ENCODE measurements at places on chromosomes 5 and 9.

DNA sequence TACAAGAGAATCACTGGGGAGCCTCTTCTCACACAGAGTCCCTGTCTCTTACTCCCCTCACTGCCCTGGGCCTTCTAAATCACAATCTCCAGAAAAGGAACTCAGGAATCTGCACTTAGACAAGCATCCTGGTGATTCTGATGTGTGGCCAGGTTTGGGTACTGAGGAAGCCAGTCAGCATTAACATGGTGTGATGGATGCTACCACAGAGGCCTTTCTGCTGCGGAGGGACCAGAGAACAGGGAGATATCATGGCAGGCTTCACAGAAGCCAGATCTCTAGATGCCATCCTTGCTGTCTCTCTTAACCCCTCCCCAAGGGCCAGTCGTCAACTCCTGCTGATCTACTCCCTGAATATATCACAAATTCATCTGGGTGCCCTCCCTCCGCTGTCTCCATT, 1.6 kb downstream of the ANKS6 start:
- DNase-seq = no peak

- DNase-seq = no peak
These were observed 43.7 kb upstream of the ELOVL7 start for GRCh38 chr5:60887746-60888145.

- DNase-seq = no peak
These were observed 341.3 kb downstream of the DRD1 start for GRCh38 chr5:175102717-175103116.

GRCh38 chr9:114016629-114017423, 61.3 kb downstream of the AMBP start:
- DNase-seq = no peak

DNA sequence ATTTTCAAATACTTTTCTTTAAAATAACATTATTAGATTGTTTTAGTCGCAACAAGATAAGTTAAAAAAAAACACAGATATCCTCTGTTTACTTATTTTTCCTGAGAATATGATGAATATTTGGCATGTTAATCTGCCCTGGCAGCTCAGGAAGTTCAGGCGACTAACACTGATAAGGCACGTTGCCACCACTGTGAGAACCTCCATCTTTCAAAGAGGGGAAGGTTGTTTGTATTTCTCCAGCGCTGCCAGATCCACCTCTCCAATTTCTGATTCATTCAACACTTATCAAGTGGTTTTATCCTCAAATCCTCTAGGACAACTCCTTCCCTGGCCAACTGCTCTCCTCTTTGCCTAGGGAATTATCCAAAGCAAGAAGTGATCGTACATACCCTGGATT, 21.8 kb downstream of the CTNNAL1 start:
- no peak for DNase-seq

GRCh38 chr5:179680014-179680779, 637 bp downstream of the CBY3 start:
- DNase-seq = no peak

- no peak for DNase-seq
These were observed 291.3 kb upstream of the CD180 start for GRCh38 chr5:67487862-67488261.

- no peak for DNase-seq
These were observed 41.7 kb upstream of the IL17B start for GRCh38 chr5:149420545-149421371.

DNA sequence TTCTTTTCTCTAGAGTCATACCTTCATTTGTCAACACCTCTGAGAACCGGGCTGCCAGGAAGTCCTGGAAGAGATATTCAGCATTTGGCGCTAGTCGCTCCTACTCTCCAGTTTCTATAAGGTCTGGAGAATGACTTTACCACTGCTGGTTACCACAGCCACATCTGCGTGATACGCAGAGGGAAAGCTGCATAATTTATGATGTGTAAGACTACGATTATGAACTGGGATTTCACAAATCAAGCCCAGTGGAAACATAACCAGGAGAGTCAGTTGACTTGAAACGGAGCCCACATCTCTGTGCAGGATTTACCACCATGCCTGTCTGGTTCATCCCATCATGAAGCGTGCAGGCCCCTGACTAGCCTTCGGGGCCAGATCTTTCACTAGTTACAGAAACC, 72.6 kb downstream of the FGF1 start:
- DNase-seq = no peak

DNA sequence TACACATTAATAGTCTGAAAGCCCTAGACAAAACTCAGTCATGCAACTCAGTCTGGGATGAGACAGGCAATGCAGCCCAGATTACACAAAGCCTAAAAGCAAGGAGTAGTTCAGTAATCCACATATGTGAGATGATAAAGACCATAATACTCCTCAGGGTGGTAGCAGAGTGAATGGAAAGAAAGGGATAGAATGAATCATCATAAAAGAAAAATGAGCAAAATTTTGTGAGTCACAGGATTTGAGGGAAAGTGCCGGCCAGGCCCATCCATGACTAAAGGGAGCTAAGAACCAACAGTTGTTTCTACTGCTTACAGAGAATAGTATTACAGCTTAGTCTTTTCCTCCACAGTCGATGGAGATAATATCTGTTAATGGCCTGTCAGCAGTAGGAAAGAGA, 90.0 kb upstream of the POU5F2 start:
- DNase-seq = no peak

DNA sequence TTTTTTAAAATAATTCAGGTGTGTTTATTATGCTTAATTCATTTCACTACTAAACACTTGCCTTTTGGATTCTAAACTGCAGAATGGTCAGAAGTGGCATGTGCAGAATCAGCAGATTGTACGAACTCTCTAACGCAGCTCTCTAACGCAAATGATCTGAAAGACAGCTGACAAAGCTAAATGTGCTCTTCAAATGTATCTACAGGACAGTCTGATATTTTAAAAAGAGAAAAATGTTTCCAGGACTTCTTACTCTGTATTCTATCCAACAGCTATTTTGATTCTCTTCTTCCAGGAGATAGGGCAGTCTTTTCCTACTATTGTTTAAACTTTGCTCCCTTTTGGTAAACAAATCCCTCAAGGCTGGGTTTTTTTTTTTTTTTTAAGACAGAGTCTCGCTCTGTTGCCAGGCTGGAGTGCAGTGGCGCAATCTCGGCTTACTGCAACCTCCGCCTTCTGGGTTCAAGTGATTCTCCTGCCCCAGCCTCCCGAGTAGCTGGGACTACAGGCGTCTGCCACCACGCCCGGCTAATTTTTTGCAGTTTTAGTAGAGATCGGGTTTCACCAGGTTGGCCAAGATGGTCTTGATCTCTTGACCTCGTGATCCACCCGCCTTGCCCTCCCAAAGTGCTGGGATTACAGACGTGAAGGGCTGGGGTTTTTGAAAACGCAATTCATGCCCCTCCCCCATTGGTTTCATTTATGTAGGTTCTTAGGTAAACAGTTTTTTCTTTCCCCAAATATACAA, 1.2 kb downstream of the NMRK1 start:
- DNase-seq = no peak

- no peak for DNase-seq
These were observed 43.2 kb downstream of the KCNMB1 start for GRCh38 chr5:170345971-170346370.

- DNase-seq = no peak
These were observed 72.3 kb downstream of the NIPSNAP3B start for GRCh38 chr9:104836235-104836634.

GRCh38 chr5:59637884-59638580, 255.5 kb downstream of the PDE4D start:
- DNase-seq = no peak

GRCh38 chr9:34176089-34176488, 2.8 kb upstream of the UBAP1 start:
- DNase-seq = no peak

- no peak for DNase-seq
These were observed 230.2 kb downstream of the TMEM232 start for GRCh38 chr5:110496276-110496675.

DNA sequence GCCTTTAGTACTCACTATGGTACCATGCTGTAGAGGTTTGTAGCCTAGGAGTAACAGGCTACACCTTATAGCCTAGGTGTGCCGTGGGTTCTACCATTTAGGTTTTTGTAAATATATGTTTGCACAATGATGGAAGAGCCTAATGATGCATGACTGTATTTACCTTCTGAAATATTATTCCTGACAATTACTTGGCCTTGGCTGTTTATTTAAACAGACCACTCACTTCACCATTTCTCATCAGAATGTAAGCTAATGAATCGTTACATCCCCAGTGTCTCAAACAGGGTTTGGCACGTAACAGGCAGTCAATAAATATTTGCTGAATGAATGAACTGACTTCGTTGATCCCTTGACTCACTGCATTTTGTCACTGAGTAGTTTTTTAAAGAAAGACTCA, 93.1 kb downstream of the MED27 start:
- no peak for DNase-seq

- DNase-seq = no peak
These were observed 60.5 kb upstream of the IL6ST start for GRCh38 chr5:56055287-56055686.

GRCh38 chr9:15142878-15143534, 164.0 kb downstream of the TTC39B start:
- peak; percentile 57 for DNase-seq

GRCh38 chr5:8813180-8813579, 732.7 kb downstream of the SEMA5A start:
- no peak for DNase-seq

- DNase-seq = no peak
These were observed 65.6 kb downstream of the ANXA2R start for GRCh38 chr5:42974536-42974935.

DNA sequence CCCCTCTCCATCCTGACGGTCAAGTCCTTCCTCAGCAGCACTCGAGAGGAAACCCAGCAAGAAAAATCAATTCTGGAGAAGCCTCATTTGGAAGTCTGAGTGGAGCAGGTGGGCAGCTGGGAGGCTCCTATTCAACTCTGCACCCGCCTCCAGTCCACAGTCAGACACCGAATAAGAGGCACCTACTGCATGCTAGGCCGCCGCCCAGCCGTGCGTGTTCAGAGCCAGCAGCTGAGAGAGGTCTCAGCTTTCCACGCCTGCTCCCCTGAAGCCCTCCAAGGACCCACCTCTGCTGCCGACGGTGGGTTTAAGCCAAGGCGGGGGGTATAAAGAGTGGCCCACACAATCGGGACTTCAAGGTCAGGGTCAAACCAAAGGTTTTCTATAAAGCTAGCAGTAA, 41.9 kb downstream of the VAV2 start:
- DNase-seq = no peak

DNA sequence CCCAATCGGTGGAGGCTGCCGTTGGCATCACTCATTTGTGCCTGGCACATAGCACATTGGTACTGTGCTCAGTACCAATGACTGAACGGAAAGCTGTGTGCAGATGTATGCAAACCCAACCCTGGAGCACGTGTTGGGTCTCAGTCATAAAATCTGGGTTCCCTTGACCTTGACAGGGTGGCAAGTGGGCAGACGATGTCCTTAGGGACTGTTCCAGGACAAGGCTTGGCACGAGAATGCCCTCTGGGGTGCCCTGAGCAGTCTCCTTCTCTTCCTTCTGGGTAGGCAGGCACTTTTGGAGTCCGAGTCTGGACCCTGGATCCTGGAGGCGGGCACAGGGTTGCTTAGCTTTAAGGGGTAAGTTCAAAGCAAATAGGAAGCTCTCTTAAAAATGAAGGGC, 75.8 kb downstream of the MACROH2A1 start:
- no peak for DNase-seq

- peak; percentile 96 for DNase-seq
These were observed 43.7 kb upstream of the TMEM252 start for GRCh38 chr9:68584189-68585033.

GRCh38 chr9:124011460-124012301, at the start of gene LHX2:
TSS of gene LHX2 (plus strand) at chr9:124011768. CDS start at chr9:124012349, 581 bp downstream.
- DNase-seq = no peak

DNA sequence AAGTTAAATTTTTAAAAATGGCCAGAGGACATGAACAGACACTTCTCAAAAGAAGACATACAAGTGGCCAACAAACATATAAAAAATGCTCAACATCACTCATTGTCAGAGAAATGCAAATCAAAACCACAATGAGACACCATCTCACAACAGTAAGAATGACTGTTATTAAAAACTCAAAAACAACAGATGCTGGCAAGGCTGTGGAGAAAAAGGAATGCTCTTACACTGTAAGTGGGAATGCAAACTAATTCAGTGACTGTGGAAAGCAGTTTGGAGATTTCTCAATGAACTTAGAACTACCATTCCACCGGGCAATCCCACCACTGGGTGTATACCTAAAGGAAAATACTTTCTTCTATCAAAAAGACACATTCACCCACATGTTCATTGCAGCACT, 168.5 kb upstream of the PIK3R1 start:
- DNase-seq = no peak

GRCh38 chr5:52674815-52675545, 112.7 kb upstream of the ITGA1 start:
- no peak for DNase-seq

- no peak for DNase-seq
These were observed 596.6 kb upstream of the ZNF608 start for GRCh38 chr5:125343015-125343414.

GRCh38 chr9:134130503-134131375, 5.1 kb upstream of the WDR5 start:
- no peak for DNase-seq

- peak; percentile 26 for DNase-seq
These were observed 66.8 kb downstream of the MAMDC2 start for GRCh38 chr9:70110194-70111041.

DNA sequence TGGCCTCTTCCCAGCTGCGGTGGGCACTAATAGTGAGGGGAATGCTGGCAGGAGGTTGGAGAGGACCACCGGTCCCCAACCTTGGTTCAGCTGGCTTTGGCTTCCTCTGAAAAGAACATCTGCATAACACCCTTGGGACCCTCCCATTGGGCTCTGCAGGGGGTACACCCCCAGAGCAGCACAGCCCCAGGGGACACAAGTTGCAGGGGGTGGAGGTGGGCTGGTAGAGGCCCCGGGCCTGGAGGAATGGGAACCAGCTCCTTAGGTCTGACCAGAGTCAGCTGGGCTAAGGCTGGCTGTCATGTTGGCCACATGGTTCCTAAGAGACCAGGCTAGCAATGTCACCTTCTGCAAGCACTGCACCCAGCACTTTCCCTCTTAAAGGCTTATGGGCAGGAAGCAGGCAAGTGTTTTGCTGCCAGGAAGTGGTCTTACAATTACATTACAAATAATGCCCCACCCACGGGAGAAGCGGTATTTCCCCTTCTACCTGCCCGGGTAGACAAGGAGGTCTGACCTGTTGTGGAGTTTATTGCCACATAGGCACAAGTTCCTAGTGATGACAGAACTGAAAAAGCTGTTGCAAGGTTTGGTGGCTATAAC, 18.1 kb downstream of the GCNT4 start:
- no peak for DNase-seq

DNA sequence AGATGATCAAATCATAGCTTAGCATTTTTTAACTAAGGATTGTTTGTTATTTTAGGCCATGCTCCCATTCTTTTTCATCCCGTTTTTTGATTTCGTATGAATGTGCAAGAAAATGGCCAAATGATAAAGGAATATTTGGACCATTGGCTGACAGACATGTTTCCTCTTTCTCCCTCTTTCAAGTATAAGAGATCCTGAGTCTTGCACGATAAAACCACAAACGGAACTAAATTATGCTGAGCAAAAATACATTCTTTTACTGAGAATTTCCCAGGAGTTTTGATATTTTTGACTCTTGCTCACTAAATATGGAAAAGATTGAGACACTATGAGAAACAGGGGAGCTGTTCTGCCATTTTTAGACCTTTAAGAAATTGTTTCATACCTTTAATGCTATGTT, 90.4 kb upstream of the KLF9 start:
- no peak for DNase-seq

GRCh38 chr9:81465468-81466011, 223.8 kb downstream of the TLE1 start:
- DNase-seq = no peak

- DNase-seq = no peak
These were observed 23.1 kb downstream of the SLC25A25 start for GRCh38 chr9:128091144-128091543.

Measured in NAMALWA (cell line).